Stimulated activated CD4-positive, alpha-beta T cell treated with anti-CD3 and anti-CD28 coated beads, Interleukin-12 subunit alpha, Interleukin-12 subunit beta, amount 100 ng/mL, for 4 hours (primary cell): ENCODE measurements at places on chromosomes 4 and X.

DNA sequence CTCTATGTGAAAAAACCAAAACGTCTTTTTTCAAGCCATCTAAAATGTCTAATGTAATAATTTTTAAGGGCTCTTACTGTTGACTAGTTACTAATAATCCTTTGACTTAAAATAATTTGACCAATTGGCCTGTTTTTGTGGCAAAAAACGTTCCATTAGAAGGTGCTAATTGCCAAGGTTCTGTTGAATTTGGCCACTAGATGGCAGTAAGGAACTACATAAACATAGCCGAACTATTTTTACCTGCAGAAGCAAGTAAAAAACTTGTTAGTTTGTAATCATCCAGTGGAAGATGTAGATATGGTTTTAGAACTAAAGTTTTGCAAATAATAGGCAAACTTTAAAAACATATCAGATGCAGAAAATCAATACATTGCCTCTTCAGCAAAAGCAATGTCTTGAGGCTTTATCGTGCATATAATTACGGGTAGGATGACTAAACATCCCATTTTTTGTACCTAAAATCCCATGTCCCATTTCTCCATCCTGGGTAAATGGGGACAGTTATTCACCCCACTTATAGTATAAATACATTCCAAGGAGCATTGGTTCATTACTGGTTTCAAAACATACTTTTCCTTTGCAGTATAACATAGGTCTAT is 57.6 kb downstream of the PROM1 start:
- DNase-seq, result no peak

GRCh38 chr4:66840178-66840577 is 705.1 kb downstream of the CENPC start:
- DNase-seq, result no peak

DNA sequence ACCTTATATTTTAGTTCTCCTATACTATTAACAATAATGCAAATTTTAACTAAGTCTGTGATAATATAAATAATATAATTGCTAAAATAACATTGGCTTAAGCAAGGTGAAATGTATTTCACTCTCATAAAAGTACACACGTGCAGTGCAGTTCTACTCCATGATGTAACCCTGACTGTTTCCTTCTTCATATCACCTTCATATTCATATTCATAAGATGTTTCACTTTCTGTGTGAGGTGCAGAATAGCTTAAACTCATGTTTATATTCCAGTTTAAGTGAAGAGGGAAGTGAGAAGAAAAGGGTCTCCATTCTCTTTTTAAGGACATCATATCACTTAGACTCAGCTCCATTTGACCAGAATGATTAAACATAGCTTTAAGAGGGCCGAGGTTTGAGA is 1810.0 kb upstream of the PCDH10 start:
- DNase-seq, result no peak

GRCh38 chr4:93147524-93148212 is 680.9 kb upstream of the ATOH1 start:
- no peak for DNase-seq
